ENCODE measurements at places on chromosomes 11 and 22.

DNA sequence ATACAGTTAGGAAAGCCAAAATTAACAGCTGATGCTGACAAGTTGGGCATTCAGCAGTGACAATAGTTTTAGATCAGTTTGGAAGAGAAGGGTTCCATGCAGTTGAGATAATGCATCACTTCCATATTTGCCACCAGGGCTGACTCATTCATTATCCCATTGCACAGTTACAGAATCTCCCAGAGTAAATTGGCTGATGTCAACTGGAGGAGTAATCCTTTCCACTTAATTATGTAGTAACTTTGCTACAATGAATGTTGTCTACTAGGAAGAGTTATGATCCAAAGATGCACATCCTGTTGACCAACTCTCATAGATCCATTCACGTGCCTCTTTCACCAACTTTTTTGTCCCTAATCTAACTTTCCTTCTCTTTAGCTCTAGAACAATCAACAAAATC lies 123.3 kb upstream of the LUZP2 start:
- no peak for DNase-seq

DNA sequence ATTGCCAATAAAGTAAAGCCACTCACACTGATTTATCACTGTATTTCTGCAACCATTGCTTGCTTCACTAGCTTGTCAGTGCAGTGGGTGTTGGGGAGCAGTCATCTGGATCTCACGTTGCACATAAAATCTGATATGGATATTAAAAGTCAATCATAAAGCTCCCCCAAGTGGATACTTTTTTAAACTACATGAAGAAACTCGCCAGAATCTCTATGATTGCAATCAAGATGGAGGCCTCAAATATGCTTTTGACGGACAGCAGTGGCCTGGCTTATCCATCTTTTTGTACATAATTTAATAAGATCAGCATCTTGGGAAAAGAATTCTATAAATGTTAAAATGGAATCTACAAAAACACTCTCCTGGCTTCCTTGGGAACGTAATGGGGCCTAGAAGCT lies 137.7 kb downstream of the WT1 start:
- peak; percentile 26 for DNase-seq

GRCh38 chr11:109222761-109223160 lies 199.2 kb upstream of the C11orf87 start:
- no peak for DNase-seq

- DNase-seq, result no peak
Observed at GRCh38 chr11:114876234-114876633, 197.9 kb downstream of the NXPE2 start.

DNA sequence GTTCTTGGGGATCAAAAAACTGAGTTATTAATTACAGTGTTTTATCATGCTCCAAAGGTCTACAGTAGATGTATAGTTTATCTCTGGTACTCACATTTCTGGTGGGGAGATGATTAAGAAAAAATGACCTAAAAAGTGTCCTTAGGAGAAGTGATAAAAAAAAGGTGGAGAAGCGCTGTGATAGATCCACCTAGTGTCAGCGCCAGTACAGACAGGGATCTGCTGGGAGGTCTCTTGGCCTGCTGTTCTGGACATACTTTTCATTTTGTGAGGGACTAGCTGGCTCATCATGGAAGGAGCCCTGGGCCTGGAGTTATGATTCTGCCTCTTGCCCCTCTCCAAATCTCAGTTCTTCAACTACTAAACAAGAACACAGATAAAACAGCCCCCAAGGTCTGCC lies 2.9 kb downstream of the ELF5 start:
- DNase-seq, result no peak

Data from germinal center (tissue), 1 donor.